ENCODE measurements at places on chromosomes 1 and 21. TPM values are rescaled to one million over a fixed set of nuclear protein-coding genes. Genes with fewer than 3 reads are reported as not detected.

GRCh38 chr1:156499194-156499841, 1.3 kb downstream of the MEF2D start:
- peaks cover 87% of the 10 kb centered on the region for H3K4me1 ChIP-seq
- no peak for DNase-seq
- peak overlapping the region; percentile 85 for H3K4me3 ChIP-seq
- no peaks in the 10 kb centered on the region for H3K27me3 ChIP-seq
- H3K36me3 ChIP-seq, result peaks cover 11% of the 10 kb centered on the region

DNA sequence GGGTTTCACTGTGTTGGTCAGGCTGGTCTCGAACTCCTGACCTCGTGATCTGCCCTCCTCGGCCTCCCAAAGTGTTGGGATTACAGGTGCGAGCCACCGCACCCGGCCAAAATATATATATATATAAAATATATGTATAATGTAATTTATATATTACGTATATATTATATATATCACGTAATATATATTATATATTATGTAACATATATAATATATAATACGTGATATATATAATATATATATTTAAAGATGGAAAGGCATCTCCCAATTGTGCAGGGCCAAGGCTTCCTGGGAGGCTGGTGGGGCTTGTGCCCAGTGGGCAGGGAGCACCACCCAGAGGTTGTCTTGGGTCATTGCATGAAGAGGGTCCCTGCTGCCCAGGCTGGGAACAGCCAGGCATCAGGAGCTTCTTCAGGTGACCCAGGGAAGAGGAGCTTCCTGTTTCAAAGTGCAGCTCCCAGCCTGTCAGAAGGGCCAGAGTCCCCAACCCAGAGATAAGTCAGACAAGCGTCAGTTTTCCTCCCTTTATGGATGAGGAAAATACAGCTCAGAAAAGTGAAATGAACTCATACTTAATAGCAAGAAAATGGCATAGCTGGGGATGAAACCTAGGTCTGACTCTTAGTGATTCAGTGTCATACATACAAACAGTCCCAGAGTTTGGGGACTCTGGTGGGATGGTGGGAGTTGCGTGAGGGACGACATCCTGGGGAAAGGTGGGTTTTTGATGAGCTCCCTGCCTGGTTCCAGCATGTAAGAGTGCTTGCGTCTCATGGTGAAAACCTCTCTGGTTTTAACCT, 12.0 kb downstream of the UBE2Q1 start:
- no peaks in the 10 kb centered on the region for H3K4me1 ChIP-seq
- no peaks in the 10 kb centered on the region for H3K27me3 ChIP-seq
- H3K27ac ChIP-seq, result no peak overlapping the region
- H3K36me3 ChIP-seq, result peaks cover 31% of the 10 kb centered on the region

- no peak overlapping the region for H3K27ac ChIP-seq
- H3K4me1 ChIP-seq, result peaks cover 24% of the 10 kb centered on the region
- H3K36me3 ChIP-seq, result no peaks in the 10 kb centered on the region
- no peak overlapping the region for H3K4me3 ChIP-seq
- no peaks in the 10 kb centered on the region for H3K27me3 ChIP-seq
Measured at GRCh38 chr1:116794804-116795481, 40.7 kb downstream of the CD2 start.

The WNT3A gene
- polyA plus RNA-seq, result not detected
